ENCODE measurements at places on chromosomes 12 and 14. TPM values are rescaled to one million over a fixed set of nuclear protein-coding genes. Genes with fewer than 3 reads are reported as not detected.

Gene TMPRSS12
- total RNA-seq = not detected

Gene GPR135
- total RNA-seq = 2.4 TPM

Gene NOS1
- total RNA-seq = not detected

Gene SLC5A8
- total RNA-seq = not detected

Gene AKAP6
- total RNA-seq = 1.0 TPM

Gene DBX2
- not detected for total RNA-seq

Gene NOVA1
- 0.25 TPM for total RNA-seq

Gene C12orf50
- not detected for total RNA-seq

Gene POTEM
- total RNA-seq = not detected
